CD4-positive, alpha-beta T cell treated with Interleukin-6 at 100 ng/mL for 8 hours (primary cell): ENCODE measurements at places on chromosomes 2 and 18.

DNA sequence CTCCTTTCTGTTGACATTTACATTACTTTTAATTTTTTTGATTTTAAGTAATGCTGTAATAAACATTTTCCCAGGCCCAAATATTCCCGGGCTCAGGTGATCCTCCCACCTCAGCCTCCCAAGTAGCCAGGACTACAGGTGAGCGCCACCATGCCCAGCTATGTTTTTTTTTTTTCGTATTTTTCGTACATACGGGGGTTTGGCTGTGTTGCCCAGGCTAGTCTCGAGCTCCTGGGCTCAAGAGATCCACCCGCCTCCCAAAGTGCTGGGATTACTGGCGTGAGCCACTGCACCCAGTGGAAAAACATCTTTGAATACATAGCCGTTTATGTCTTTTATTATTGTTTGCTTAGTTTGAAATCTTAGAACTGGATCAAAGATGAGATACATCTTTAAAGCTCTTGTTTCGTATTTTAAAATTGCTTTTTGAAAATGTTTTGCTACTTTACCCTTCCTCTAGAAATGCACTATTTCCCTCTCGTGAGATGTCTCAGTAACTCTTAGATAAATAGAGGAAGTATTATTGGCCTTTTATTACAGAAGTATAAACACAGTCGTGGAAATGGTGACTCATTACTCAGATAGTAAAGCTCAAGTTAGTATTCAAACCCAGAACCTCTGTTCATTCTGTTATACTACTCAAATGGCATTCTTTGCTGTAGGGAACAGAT, 2.4 kb downstream of the SMCHD1 start:
- peak; percentile 38 for DNase-seq

DNA sequence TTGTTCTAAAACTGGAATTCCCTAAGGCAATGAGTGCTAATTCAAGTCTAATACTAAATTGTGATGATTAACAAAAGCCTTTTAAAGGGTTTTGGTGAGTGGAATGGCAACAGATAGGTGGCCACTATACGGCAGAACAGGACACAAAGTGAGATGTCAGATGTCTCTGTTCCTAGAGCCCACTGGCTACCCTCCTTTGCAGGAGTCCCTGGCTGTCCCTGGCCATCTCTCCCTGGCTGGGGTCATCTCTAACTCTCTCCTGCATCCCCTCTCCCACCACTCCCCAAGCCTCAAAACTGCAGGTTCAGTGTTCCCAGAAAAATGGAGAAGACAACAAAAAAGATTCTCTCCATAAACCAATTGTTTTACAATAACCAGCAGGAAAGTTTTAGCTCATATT, 79.2 kb downstream of the MDH1 start:
- DNase-seq, result no peak

DNA sequence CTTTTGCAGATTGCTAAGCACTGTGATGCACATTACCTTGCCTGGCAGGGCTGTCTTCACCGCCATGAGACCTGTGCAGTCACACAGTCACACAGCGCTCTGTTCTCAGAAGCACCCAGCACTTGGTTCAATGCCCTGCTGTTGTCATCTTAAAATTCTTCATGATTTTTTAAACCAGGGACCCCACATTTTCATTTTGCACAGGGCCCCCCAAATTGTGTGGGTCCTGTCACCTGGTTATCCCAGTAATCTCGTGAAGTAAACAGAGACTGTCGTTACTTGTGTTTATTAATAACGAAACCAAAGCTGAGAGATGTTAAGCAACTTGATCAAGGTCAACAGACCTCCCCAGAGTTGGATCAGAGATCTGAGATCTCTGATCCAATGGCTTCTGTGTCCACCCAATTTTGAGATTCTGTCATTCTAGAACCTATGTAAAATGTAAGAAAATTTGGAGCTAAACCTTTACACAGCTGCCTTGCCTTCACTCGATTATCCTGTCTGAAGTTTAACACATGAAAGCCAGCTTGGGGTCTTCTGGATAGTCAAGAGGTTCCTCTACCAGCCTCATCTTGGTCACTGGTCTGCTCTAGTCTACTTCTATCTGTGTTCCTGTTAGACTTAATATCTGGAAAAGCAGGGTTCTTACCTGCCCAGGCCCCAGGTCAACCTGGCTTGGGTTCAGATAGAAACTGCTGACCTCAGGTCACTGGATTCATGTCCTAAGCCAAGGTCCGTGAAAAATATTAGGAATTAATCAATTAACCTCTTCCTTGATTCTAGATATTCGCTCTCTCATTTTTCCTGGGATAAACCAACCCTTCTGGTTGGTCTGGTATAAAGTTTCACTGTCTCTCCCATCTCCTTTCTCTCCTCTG, 13.7 kb upstream of the TTC39C start:
- no peak for DNase-seq

GRCh38 chr2:37561615-37562569, 109.5 kb downstream of the CDC42EP3 start:
- DNase-seq, result peak; percentile 10

DNA sequence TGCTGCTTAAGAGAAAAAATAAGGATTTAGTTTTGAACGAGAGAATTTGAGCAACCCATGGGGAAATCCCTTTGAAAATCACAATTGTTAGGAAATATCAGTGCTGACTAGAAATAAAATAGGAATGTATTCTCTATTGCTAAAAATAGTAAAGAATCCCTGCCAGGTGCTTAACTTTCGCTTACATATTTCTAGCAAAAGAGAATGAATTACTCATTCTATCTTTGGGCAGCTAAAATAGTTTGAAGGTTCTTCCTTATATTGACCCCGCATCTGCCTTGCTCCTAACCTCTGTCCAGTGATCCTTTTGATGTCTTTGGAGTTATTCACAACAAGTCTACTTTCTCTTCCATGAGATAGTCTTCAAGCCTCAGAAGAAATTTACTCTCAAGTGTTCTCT, 103.8 kb downstream of the PLCL1 start:
- no peak for DNase-seq

GRCh38 chr2:42598656-42599055, 30.2 kb downstream of the MTA3 start:
- no peak for DNase-seq

- DNase-seq, result no peak
Observed at GRCh38 chr2:119650206-119650605, 28.8 kb upstream of the TMEM177 start.

GRCh38 chr18:56112013-56112749, 524.2 kb upstream of the TCF4 start:
- no peak for DNase-seq

DNA sequence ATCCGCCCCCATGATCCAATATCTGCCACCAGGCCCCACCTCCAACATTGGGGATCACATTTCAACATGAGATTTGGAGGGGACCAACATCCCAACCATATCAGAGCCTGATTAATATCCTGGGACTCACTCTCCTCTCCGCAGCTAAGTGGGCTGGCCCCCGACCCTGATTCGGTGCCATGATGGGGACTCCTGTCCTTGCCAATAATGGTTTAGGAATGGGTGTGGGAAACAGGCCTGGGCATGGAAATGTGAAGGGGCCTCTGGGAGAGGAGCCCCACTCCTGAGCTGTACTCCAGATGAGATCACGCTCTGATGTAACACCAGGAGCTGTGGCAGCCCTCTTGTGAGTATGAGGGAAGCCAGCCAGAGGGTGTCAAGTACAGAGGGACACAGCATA, 77.3 kb upstream of the SMAD7 start:
- no peak for DNase-seq

- DNase-seq, result no peak
Observed at GRCh38 chr2:209564816-209565215, 141.0 kb downstream of the MAP2 start.

DNA sequence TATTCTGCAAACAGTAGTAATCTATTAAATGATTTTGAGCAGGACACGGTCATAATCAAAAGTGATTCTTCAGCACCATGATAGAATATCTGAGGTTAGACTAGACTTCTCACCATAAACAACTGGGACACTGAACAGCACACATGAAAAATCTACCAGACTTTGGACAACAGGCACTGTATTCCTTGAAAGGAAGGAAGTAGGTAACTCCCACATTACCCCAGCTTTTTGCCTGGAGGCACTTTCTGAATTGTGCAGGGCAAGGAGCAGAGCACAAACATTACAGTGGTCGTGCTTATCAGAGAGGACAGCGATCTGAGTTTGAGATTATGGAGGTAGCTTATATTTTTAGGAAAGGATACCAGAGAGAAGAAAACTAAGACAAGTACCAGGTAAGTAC, 25.3 kb upstream of the IL1RL1 start:
- DNase-seq, result no peak

DNA sequence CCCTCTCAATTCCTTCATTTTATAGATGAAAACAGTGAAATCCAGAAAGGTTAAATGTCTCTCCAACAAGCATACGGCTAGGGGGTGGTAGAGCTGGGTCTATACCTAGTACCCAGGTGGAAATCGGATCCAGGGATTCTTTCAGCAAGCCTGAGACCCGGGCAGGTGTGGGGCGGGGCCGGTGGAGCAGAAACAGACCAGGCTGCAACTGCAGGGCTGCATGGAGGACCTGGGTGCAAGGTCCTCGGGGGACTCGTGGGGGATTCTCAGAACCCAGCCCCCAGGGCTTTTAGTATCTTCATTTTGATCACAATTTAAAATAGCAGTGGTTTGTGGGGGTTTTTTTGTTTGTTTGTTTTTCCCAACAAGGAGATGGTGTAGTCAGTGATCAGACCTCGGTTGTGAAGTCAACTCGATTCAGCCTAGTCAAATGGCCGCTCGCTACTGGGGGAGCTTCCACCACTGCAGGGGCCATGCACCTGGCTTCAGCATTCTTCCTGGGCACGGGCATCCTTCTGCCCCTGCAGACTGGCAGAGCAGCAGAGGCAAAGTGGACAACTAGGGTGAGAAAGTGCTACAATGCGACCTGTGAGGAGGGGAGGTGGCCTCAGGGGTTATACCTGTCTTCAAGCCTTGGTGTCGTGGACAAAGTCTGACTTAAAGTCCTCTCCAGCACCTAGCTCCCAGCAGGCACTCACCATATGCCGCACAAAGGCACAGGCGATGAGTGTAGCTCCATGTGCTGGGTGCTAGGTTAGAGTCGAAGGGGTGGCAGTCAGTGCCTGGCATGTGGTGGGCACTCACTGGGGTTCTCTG, 46.3 kb downstream of the GORASP2 start:
- no peak for DNase-seq

DNA sequence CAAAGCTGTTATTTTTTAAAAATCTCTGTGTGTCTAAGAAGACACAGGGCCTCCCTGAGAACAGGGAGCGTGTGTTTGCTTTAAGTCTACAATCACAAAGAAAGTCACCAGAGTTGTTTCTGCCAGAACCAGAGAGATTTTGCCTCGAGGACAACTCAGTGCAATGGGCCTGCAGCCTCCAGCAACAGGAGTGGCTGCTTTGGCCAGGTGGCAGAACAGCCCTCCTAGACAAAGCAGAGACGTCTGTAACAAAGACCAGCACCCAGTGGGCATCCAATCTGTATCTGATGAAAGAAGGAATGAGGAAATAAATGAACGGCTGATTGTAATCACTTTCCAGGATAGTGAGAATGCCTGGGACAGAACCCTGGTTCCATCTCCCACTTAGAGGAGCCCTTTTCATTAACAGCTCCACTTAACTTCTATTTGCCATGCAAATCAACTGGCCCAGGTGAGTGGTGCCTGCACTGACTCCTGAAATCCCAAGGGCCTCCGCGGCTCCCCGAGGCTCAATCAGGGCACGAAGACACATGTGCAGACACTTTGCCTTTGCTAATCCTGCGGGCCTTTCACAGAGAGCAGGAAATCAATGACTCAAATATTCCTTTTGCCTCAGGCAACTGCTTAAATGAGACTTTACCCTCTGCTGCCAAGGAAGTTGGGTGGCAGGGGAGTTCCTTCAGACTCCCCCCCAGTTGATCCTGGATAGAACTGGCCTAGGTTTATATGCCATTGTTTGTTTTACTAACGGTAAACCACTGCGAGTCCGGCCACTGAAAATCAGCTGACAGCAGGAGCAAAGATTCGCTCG, 146.5 kb downstream of the CABLES1 start:
- no peak for DNase-seq

DNA sequence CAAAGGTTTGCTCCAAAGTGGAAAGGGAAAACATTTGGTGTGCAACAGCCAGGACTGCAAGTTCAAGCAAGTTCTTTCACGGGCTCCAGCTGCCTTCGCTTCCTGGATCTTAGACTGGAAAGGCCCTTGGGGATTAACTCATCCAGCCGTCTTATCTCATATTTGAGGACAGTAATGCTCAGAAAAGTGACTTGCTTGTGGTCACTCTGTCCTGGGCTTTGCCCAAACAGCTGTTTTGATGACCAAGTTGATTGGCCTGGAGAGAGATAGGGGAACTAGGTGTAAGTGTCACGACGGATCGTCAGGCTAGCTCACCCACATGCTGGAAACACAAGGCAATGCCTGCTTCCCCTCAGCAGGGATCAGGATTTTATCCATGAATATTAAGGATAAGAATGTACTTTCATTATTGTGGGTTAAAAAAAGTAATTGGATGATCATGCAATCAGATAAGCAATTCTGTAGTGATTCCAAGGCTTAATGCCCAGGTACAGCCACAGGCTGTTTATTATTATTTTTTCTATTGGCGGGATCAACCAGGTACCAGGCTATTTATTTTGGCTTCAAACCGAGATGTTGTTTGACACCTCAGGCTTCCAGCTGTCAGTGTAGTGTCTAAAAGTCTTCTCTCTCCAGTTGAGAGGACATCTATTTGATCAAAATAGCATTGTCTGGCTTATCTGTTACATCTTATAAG, 162.5 kb upstream of the EPAS1 start:
- DNase-seq, result no peak

- DNase-seq, result no peak
Observed at GRCh38 chr18:50473881-50474280, 86.0 kb upstream of the MAPK4 start.

GRCh38 chr2:217551252-217551899, 451.4 kb downstream of the TNS1 start:
- DNase-seq, result no peak

GRCh38 chr2:134351016-134351415, 97.1 kb downstream of the MGAT5 start:
- no peak for DNase-seq

GRCh38 chr2:36568516-36569246, 29.3 kb downstream of the FEZ2 start:
- DNase-seq, result no peak

DNA sequence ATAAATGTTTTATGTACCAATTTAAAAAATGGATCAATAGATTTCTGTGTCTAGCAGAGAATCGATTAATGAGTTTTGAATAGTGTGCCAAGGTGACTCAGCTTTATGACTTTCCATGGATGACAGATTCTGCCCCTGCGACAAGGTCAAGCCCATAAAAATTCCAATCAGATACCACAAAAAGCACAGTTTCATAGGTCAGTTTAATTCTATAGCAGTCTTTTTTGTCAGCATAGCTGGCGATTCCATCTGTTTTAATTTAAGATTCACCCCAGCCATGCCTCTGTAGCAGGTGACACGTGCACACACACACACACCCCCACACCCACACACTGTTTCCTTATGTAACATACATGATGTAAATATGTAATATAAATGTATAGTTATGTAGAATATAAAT, 28.9 kb downstream of the RAB31 start:
- no peak for DNase-seq

GRCh38 chr2:75573145-75573878, 12.6 kb upstream of the EVA1A start:
- DNase-seq, result no peak
